ENCODE measurements at places on chromosomes 3 and 15. TPM values are rescaled to one million over a fixed set of nuclear protein-coding genes. Genes with fewer than 3 reads are reported as not detected.
A peak's percentile ranks its signal among the peaks of the same experiment; 100 is the strongest.

- no peak for DNase-seq
These were observed 3.3 kb downstream of the ARL6IP5 start for GRCh38 chr3:69088063-69088462.

DNA sequence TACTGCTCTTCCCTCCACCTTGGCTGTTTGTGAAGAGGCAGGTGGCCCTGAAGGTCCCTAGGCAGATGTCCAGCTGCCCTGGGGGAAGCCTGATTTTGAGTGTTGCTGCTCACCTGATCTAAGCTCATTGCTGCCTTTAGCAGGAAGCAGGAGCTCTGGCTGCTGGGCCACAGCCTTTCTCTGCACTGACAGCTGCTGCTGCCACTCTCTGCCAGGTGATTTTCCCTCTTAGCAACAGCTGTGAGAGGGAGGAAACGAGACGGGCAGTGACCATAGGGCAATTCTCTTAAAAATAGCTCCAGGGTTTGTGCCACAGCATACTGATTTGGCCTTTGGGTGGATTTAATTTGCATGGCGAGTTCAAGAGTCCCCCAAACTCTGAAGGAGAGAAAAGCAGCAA lies 415.8 kb upstream of the SEMA6D start:
- peak; percentile 11 for DNase-seq

- no peak for DNase-seq
These were observed 69.5 kb upstream of the VGLL4 start for GRCh38 chr3:11713171-11713570.

GRCh38 chr3:142149673-142149992 lies 289 bp upstream of the TFDP2 start:
- DNase-seq = no peak

- DNase-seq = no peak
These were observed 184.1 kb downstream of the XXYLT1 start for GRCh38 chr3:195086885-195087284.

DNA sequence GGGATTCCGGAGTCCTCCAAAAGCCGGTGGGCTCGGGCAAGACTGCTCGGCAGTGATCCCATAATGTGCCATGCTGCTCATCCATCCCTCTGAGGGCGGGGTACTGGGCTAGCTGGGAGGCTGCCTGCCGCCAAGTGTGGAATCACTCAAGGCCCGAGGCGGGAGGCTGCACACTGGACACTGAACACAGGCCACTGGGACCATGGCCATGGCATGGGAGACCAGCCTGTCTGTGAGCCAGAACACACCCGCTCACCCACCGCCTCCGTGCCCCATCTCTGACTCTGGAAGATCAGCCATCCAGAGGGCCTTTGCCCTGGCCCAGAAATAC lies 1.4 kb downstream of the C3orf22 start:
- peak; percentile 3 for DNase-seq

DNA sequence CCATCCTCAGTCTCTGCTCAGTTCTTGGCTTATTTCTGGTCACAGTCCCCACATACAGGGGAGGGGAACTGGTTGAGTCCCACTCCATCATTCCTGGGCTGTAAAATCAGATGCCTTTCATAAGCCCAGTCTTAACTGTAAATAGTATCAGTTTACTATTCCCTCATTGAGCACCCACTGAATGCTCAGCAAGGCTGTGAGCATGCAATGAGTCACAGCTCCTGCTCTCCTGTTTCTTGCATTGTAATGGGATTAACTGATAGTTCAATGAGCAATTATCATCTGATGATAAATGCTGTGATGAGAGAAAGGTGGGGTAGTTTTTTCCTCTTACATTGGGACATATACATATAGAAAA lies 113.6 kb upstream of the TPM1 start:
- DNase-seq = no peak

DNA sequence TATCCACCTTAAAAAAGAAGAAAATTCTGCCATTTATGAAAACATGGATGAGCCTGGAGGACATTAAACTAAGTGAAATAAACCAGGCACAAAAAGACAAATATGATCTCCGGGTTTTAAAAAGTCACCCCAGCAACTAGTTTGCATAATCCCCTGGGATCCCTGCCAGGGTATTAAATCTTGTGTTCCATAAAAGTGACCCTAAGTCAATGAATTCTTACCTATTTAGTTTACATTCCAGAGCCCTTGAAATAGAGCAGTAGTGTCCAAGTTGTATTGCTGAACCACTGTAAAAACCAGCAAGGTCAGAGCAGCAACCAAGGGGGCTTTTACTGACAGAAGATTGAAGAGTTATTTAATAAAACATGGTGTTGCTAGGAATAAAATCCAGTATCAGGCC lies 716.8 kb upstream of the BCHE start:
- no peak for DNase-seq

DNA sequence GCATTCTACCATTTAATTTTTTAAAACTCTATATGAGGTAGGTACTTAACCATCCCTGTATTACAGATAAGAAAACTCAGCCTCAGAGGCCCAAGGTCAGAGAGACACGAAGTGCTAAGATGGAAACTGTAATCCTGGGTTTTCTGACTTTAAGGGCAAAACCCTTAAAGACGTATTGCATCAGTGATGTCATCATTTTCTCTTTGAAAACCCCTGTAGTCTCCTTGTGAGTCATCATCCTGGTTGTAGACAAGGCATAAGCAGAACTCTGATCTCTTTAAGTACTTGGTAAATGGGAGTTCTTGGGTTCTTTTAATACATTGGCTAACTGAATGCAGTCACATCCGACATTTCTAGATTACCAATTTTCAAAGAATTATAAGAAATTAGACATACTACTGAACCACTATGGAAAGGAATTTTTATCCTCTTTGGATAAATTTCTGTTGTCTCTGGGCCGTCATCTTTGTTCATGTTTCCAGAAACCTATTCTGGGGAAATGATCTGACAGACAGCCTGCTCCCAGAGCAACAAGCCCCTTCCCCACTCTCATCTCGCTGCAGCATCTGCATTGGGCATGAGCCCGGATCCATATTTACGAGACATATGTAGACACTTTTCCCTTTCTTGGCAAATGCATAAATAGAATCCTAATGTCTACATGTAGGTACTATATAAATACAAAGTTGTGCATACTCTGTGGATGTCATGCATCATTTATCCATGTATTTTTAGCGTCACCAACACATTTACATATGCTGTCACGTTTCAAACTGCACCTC lies 48.7 kb upstream of the MDFIC2 start:
- no peak for DNase-seq

DNA sequence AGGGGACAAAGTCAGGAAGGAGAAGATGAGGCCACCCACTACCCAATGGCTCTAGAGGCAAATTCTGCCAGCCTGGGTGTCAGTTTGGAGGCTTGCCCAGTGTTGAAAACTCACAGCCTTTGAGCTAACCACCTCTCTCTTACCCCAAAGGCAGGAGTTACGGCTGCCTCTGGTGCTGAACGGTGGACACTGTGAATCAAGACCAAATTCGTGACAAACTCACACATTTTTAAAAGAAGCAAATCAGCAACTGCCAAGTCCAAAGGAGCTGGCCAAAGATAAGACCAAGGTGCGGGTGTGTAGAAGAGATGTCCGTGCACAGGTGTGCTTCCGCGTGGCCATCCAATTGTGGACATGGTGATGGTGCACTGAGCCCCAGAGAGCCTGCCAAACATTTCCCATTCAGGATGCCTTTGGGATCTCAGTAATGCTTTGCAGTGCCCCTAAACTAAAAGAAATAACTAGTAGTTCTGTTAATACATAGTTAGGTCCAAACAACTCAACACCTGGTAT lies 74.6 kb downstream of the FAM174B start:
- no peak for DNase-seq

DNA sequence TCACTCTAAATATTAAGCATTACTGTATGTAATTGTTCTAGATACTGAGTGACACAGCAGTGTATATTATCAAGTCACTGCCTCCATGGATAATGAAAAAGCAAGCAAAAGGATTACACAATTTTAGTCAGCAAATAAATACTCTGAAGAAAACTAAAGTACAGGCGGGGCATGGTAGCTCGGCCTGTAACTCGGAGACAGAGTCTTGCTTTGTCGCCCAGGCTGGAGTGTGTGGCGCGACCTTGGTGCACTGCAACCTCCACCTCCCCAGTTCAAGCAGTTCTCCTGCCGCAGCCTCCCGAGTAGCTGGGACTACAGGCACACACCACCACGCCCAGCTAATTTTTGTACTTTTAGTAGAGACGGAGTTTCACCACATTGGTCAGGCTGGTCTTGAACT lies 32.7 kb downstream of the RBM6 start:
- DNase-seq = no peak

- no peak for DNase-seq
These were observed 20.4 kb upstream of the PARL start for GRCh38 chr3:183904833-183905780.

GRCh38 chr3:121834157-121834670 lies 646 bp downstream of the IQCB1 start:
- peak; percentile 20 for DNase-seq

- no peak for DNase-seq
These were observed 5.6 kb downstream of the PPCDC start for GRCh38 chr15:75028991-75029377.

DNA sequence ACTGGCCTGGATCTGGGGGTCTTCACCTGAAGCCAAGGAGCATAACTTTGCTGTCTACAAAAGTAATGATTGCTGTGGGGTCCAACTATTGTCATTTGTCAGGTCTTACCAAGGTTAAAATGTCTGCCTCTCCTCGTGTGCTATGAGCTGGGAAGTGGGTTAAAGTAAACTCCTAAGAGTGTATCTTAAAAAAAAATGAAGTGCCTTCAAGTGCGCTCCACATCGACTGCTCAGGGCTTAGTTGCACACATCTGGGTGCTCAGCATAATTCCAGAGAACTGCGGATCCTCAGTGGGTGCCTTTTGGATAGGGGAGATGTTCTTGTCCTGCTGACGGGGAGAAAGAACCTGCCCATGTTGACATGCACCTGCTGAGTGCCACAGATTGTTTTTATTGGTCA lies 40.9 kb downstream of the EFCAB12 start:
- DNase-seq = no peak

GRCh38 chr3:57382933-57383332 lies 90.4 kb upstream of the ASB14 start:
- no peak for DNase-seq

- DNase-seq = no peak
These were observed 303.8 kb downstream of the CLSTN2 start for GRCh38 chr3:140238646-140239314.

DNA sequence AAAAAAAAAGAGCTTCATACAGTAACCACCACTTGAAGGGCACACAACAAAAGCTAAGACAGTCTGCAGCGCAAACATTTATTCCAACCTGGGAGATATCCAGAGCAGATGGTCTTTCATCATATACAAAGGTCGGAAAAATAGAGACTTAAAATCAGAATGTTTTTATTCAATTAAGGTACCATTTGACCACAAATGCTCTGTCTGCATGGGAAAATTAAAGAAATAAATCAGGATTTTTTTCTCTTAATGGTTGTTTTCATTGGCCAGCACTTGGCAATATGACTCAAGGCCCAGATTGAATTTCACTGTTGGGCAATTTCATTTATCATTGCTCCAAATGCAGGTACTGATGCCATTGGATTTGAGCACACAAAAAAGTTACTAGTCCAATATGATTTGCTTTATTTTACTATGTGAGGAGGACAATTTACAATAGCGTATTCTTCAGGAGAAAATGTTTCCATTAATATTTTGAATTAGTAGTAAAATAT lies 145.9 kb upstream of the AGTR1 start:
- no peak for DNase-seq

DNA sequence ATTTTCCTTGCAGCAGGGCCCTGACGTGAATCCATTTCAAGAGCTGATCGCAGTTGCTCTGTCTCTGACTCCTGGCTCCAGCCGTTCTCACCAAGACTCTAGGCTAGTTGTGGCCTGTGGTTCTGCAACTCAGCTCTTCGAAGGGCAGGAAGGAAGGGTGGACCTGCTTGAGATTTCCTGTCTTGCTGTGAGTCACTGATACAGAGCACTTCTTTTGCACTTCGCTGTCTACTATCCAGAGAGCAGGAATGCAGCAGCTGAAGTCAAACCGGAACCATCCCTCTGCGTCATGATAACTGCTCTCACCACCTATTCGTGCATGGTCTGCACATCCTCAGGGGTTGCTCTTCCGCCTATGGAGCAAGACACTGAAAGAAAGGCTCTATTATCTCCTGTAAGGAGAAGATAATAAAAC lies 59.7 kb downstream of the RAP2B start:
- peak; percentile 49 for DNase-seq

TMEM158 gene
- 23.9 TPM for total RNA-seq

GMPS gene
- total RNA-seq = 45.2 TPM

DISP2 gene
- 9.1 TPM for total RNA-seq

SQOR gene
- total RNA-seq = 221 TPM

SLC2A2 gene
- total RNA-seq = not detected

HCLS1 gene
- 19.8 TPM for total RNA-seq

SPSB4 gene
- total RNA-seq = not detected
